ENCODE measurements at places on chromosomes 4 and X. TPM values are rescaled to one million over a fixed set of nuclear protein-coding genes. Genes with fewer than 3 reads are reported as not detected.

LINC00632 gene
- 16.9 TPM for total RNA-seq

DNA sequence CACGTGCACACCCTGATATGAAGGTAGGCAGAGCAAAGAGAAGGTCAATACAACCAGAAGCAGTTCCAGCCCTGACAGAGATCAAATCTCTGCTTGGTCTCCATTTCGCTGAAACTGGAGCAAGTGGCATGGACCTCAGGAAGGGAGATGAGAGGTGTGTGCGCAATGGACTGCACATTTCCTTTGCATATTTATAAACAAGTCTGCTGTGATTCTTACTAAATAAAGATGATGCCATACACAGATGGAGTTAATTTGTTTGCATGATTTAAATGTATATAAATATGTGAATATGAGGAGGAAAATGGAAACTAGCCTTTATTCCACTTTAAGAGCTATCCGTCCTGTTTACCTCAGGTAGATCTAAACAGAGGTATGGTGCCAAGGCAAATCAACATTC, 2.1 kb upstream of the SCRG1 start:
- DNase-seq = no peak
- H3K27ac ChIP-seq = no peak overlapping the region
- no peaks in the 10 kb centered on the region for H3K4me1 ChIP-seq

DCAF4L1 gene
- total RNA-seq = 0.72 TPM

GRCh38 chrX:18348047-18348446, 6.4 kb downstream of the SCML2 start:
- H3K36me3 ChIP-seq = no peaks in the 10 kb centered on the region
- DNase-seq = no peak
- H3K4me3 ChIP-seq = no peak overlapping the region
- no peaks in the 10 kb centered on the region for H3K27me3 ChIP-seq

DNA sequence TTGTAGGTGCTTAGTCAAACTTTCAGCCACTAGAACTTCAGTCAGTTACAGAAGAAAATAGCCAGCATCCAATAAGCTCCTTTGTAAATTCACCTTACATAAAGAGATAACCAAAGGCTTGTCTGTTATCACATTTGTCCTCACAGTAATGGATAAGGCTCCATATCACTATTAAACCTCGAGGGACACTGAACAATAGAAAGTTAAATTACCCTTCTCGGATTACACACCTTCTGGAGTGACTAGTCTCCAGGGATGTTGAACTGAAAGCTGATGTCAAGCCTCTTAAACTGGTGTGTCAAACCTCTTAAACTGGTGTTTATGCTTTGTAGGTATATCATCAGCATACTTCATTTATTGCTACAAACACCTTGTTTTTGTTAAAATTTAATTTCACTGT, 639.0 kb downstream of the CENPC start:
- H3K4me1 ChIP-seq = peaks cover 7% of the 10 kb centered on the region
- DNase-seq = peak; percentile 5
- H3K36me3 ChIP-seq = no peaks in the 10 kb centered on the region
- no peak overlapping the region for H3K27ac ChIP-seq
- H3K27me3 ChIP-seq = no peaks in the 10 kb centered on the region
- H3K4me3 ChIP-seq = no peak overlapping the region

GRCh38 chr4:176036585-176037205, 28.9 kb upstream of the WDR17 start:
- H3K27me3 ChIP-seq = no peaks in the 10 kb centered on the region
- no peaks in the 10 kb centered on the region for H3K36me3 ChIP-seq
- no peak overlapping the region for H3K4me3 ChIP-seq
- peaks cover 8% of the 10 kb centered on the region for H3K4me1 ChIP-seq

GRCh38 chrX:112818114-112819007, 22.3 kb downstream of the AMOT start:
- peaks cover 78% of the 10 kb centered on the region for H3K27me3 ChIP-seq

- H3K27me3 ChIP-seq = peaks cover 31% of the 10 kb centered on the region
- no peak overlapping the region for H3K27ac ChIP-seq
- no peak for DNase-seq
- no peak overlapping the region for H3K4me3 ChIP-seq
- no peaks in the 10 kb centered on the region for H3K4me1 ChIP-seq
Observed at GRCh38 chrX:134640914-134641313, 17.4 kb downstream of the PLAC1 start.

- peaks cover 9% of the 10 kb centered on the region for H3K4me1 ChIP-seq
- H3K36me3 ChIP-seq = peaks cover 6% of the 10 kb centered on the region
- H3K27me3 ChIP-seq = no peaks in the 10 kb centered on the region
- H3K4me3 ChIP-seq = no peak overlapping the region
- DNase-seq = no peak
Observed at GRCh38 chr4:165726831-165727230, 146.2 kb upstream of the TLL1 start.

GRCh38 chr4:118036336-118036735, 2.0 kb downstream of the NDST3 start:
- no peaks in the 10 kb centered on the region for H3K36me3 ChIP-seq
- no peak overlapping the region for H3K4me3 ChIP-seq
- no peak overlapping the region for H3K27ac ChIP-seq
- no peaks in the 10 kb centered on the region for H3K4me1 ChIP-seq

DNA sequence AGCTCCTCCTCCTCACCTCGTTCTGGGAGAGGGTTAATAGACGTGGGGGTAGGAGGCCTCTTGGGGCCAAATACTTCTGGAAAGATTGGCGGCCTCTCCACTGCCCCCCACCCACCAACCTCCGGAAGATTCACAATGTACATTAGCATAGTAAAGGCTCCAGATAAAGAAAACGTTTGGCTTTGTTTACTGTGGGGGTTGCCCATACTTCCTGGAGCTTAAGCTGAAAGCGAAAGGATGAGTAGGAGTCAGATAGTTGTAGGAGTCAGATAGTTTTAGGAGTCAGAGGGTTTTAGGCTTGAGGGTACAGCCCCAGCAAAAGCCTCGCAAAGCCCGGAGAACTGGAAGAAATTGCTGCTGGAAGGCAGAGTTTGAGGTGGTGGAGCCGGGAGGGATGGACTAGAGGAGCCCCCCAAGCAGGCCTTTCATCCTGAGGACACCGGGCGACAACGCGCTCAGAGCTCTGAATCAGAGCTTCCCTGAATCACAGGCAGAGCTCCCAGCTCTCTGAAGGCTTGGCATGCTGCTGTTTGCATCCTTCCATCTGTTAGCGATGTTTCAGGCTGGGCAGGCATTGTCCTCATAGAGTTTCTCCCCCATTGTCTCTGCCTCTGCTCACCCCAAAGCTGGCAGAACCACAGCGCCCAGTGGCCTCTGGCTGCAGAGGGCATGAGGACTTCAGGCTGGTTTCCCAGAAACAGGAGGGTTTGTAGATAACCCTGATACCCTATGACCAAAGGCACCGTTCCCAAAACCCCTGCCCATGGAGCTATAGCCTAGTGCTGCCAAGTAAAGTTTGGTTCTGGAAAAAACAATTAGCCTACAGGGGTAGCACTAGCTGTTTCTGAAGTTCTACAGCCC, 280.7 kb downstream of the BCOR start:
- H3K4me1 ChIP-seq = peaks cover 13% of the 10 kb centered on the region
- H3K27me3 ChIP-seq = peaks cover 43% of the 10 kb centered on the region
- no peak overlapping the region for H3K27ac ChIP-seq
- H3K36me3 ChIP-seq = no peaks in the 10 kb centered on the region

DNA sequence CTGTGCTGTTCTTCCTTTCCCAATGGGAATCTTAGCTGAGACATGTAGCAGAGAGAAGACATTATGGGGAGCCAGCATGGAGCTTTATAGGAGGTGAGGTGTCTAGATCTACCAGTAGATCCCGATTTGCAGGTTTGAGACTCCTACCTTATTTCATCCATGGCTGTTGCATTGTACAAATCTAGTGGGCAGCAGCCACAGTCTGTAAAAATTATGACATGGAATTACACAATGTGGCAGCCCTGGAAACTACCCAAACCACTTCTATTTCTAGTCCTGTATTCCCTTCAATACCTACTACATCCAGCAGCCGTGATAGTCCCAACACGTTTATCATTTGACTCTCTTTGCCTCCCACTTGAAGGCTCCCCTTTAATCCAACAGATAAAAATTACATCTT, 8.1 kb downstream of the ATP7A start:
- H3K4me1 ChIP-seq = no peaks in the 10 kb centered on the region
- no peaks in the 10 kb centered on the region for H3K27me3 ChIP-seq
- H3K27ac ChIP-seq = no peak overlapping the region
- no peak overlapping the region for H3K4me3 ChIP-seq
- DNase-seq = peak; percentile 26

COL4A6 gene
- 58.3 TPM for total RNA-seq

DNA sequence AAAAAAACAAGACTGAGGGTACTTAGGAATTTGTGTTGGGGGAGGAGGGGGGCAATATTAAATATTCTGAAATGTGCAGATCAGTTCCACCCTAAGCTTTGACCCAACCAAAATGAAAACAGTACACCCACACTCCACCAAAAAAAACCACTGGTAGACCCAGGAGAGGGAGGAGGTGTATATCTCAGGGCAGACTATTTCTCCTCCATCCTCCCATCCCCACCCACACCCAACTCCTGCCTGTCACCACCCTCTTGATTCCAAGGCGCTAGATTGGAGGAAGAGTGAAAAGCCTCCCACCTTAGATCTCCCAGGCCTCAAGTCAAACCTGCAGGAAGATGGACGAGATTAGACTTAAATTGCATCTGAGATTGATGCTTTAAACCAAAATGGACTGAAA, 76.6 kb upstream of the SRD5A3 start:
- H3K4me3 ChIP-seq = no peak overlapping the region
- peaks cover 5% of the 10 kb centered on the region for H3K4me1 ChIP-seq
- H3K27ac ChIP-seq = no peak overlapping the region
- peaks cover 5% of the 10 kb centered on the region for H3K36me3 ChIP-seq
- DNase-seq = no peak

GRCh38 chr4:109094056-109094455, 208.4 kb downstream of the COL25A1 start:
- H3K36me3 ChIP-seq = no peaks in the 10 kb centered on the region
- no peaks in the 10 kb centered on the region for H3K4me1 ChIP-seq
- H3K27me3 ChIP-seq = no peaks in the 10 kb centered on the region
- H3K4me3 ChIP-seq = no peak overlapping the region

HSPA4L gene
- 45.9 TPM for total RNA-seq

- H3K4me3 ChIP-seq = no peak overlapping the region
- no peak overlapping the region for H3K27ac ChIP-seq
- H3K36me3 ChIP-seq = peaks cover 21% of the 10 kb centered on the region
- H3K27me3 ChIP-seq = peaks cover 24% of the 10 kb centered on the region
- no peaks in the 10 kb centered on the region for H3K4me1 ChIP-seq
- no peak for DNase-seq
Observed at GRCh38 chrX:101160001-101160400, 59.6 kb upstream of the DRP2 start.

PITX2 gene
- 0.77 TPM for total RNA-seq

TAF7L gene
- not detected for total RNA-seq

DNA sequence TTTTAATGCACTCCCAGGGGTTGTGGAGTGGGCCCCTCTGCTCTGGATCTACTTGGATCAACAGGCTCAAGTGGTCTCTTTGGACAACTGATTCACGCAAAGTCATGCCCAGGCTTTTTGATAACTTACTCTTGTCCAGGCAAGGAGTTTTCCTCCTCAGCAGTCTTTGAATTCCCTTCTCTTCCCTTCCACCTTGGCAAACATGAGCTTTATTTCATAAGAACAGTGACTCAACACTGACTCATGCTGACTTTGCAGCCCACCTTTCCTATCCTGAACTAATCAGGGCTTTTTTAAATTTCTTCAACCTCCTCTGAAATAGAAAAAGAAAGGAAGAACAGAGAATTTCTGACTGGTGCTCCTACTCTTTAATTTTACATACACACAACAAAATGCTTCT, 132.1 kb upstream of the LDB2 start:
- no peaks in the 10 kb centered on the region for H3K27me3 ChIP-seq
- DNase-seq = peak; percentile 91
- H3K4me1 ChIP-seq = peaks cover 28% of the 10 kb centered on the region
- H3K36me3 ChIP-seq = no peaks in the 10 kb centered on the region

- H3K36me3 ChIP-seq = no peaks in the 10 kb centered on the region
- peak; percentile 87 for DNase-seq
- H3K27ac ChIP-seq = no peak overlapping the region
- no peaks in the 10 kb centered on the region for H3K4me1 ChIP-seq
Observed at GRCh38 chrX:124406294-124407014, 60.1 kb downstream of the SH2D1A start.

NPY1R gene
- total RNA-seq = 2.8 TPM

GRCh38 chrX:104565791-104566680, at the start of gene IL1RAPL2:
Gene IL1RAPL2, plus strand, starts transcription at chrX:104566199.
- H3K36me3 ChIP-seq = no peaks in the 10 kb centered on the region
- peak within 1 kb of the TSS; percentile 74 for H3K4me3 ChIP-seq
- H3K27me3 ChIP-seq = peaks cover 36% of the 10 kb centered on the region
- peak; percentile 57 for DNase-seq
- H3K27ac ChIP-seq = no peak within 1 kb of the TSS

DNA sequence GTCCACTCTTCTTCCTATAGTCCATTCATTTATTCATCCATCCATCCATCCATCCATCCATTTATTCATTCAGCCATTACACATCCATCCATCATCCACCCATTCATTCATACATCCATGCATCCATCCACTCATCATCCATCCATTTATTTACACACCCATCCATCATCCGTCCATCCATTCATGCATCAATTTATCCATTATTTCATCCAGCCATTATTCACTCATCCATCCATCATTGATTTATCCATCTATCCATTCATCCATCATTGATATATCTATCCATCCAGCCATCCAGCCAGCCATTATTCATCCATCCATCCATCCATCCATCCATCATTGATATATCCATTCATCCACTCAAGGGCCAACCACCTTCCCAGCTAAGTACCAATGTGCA, 12.7 kb downstream of the CPZ start:
- no peak for DNase-seq
- peaks cover 5% of the 10 kb centered on the region for H3K4me1 ChIP-seq
- H3K27ac ChIP-seq = no peak overlapping the region
- H3K27me3 ChIP-seq = peaks cover 27% of the 10 kb centered on the region
- no peak overlapping the region for H3K4me3 ChIP-seq

DNA sequence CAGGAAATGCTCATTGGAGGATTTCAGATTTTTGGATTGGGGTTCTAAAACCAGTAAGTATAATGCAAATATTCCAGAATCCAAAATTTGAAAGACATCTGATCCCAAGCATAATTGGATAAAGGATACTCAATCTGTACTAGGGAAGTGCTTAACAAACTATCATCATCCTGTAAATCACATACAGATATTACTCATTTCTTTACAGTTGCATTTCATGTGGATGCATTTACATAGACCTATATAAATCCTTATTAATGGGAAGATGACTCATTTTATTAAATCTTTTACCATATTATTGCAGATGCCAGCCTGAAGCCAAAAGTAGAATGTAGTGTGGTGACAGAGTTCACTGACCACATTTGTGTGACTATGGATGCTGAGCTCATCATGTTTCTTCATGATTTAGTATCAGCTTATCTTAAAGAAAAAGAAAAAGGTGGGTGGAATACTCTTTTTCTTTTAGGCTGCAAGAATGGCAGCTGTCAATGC, 22.4 kb upstream of the ADAD1 start:
- no peaks in the 10 kb centered on the region for H3K27me3 ChIP-seq
- H3K27ac ChIP-seq = no peak overlapping the region
- no peaks in the 10 kb centered on the region for H3K4me1 ChIP-seq
- H3K4me3 ChIP-seq = no peak overlapping the region

DNA sequence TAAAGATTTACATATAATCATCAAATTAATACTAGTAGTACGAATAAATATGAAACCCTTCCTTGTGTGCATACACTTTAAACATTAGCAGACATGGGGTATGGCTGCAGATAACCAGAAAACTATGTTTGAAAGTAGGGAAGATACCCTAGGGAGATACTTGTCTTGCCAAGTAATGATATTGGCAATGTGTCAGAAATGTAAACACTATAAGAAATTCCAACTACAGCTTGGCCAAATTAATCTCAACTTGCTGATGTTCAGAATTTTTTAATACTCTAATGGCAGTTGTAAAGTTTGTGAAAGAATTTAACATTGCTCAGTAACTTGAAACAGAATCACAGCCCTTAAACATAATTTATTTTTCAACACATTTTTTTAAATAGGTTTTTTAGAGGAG, 27.4 kb upstream of the HPGD start:
- peaks cover 22% of the 10 kb centered on the region for H3K4me1 ChIP-seq
- peak; percentile 26 for DNase-seq
- no peaks in the 10 kb centered on the region for H3K27me3 ChIP-seq
